ENCODE measurements at places on chromosomes 5 and 9.

GRCh38 chr5:143551820-143552251, 148.3 kb upstream of the NR3C1 start:
- no peak for DNase-seq

DNA sequence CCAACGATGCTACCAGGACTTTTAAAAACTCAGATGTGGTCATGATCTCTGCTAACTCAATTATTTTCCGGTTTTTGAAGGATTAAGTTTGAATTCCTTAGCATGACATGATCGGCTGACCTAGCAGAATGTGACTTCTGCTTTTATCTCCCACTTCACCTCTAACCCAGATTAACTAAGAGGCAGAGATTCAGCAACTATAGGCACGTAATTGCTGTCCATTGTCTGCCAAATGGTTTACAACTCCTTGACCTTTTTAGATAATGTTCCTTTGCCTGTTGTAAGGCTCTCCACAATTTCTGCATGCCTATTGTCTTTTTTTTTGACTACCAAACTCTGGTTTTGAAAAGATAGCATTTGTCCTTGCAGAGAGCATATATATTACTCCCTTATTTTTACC, 268.2 kb downstream of the BRINP1 start:
- no peak for DNase-seq

DNA sequence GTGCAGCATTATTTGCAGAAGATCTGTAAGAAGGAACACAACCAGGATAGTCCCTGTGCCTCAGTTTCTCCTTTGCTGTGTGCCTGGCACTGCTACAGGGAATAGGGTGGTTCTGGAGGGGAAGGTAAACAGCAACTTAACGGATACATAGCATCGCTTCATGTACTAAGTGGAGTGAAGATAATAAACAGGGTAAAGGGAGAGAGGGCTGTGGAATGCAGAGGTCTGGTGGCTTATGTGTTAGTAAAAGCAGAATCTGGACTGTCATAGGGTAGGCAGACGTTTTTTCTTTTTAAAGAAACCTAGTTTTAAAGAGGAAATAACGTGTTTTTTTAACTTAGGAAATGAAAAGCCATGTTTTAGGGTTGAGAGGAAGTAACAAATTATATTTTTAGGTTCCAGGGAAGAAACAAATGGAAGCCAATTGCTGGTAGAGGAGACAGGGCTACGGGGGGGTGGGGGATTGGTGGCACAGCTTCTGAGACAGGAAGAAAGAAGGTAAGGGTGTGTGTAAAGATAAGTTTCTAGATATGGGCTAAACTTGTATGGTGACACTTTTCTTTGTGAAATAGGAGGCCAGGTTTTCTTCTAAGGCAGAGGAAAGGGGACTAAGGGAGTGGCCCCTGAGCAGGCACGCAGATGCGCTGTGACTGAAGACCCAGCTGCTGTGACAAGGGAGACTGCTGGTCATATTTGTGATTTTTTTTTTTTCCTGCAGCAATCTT, 1.3 kb downstream of the GNG10 start:
- DNase-seq, result no peak

DNA sequence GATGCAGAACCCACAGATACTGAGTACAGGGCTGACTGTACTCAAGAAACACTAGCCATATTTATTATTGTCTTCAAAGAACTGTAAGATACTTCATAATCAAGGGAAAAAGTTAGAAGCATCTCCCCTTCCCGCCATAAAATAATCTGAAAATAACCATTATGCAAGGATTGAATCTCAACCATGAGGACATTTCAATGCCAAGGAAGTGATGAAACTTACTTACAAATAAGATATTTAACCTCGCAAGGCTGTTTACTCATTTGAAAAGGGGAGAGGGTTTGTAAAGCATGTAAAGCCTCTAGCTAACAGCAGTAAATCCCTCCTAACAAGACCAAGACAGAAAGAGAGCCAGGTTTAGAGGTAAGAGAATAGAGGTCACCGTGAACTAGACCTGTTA, 6.3 kb downstream of the MYO10 start:
- DNase-seq, result no peak

Measured in NCI-H524 (cell line).